ENCODE measurements at places on chromosomes 4 and X.

DNA sequence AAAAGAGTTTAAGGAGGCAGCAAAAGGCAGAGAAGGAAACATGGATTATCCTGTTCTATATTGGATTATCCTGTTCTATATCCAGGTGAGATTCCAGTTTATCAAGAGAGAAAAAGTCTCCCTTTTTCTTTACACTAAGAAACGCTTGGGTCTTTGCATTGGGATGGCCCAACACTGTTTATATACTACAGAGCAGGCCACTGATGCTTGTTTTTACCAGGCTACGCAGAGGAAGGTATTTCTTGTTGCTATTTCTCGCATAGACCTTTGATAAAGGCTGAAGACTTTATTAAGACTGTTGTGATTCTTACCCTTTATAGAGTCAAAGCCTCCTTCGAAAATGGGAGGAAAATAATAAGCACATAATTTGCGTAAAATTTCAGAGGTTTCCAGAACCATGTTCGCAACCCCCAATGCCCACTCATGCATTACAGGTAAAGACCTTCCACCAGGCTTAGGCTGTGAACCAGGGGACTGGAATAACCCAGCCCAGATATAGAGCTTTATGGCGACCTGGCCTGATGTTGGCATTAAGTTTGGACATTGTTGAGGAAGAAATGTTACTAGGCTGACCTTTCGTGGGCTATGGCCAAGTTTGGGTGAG lies 218.3 kb downstream of the PTTG2 start:
- DNase-seq, result no peak

DNA sequence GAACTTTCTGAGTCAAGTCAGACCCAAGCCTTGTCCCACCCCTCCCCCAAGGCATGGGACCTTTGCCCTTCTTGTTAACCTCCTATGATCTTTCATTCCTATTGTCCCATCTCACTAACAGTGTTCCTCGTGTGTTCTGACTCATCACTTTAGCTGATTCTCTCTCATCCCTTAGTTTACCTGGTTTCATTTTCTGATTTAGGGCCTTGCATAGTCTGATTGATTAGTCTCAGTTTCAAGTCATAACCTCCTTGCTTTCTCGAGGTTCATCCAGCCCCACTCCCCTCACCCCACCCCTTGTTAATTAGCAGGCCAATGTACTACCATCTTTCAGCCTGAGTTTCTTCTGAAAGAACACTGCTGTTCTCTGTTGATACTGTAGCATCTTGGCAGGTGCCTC lies 517.4 kb downstream of the RPA4 start:
- DNase-seq, result no peak

DNA sequence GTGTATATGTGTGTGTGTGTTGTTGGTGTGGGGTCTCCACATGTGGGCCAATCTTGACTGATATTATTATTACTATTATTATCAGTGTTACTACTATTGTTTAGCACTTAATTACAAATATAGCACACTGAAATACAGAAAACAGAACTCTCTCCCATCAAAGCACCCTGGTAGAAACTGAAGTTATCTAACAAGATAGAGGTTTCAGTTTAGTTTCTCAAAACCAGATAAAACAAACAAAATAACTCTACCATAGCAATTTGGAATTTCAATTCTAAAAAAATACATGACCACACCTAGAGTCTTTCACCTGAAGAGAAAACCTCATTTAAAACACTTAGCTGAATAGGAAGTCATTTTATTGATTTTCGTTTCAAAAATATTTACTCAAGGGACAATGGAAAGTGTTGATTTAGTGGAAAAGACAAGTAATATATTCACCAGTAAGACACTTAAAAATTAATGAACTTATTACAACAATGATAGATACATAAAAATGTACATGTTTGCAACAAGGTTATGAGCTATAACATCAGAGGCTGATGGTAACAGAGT lies 252.3 kb downstream of the PDHA2 start:
- DNase-seq, result no peak

- DNase-seq, result no peak
These were observed 1.6 kb upstream of the AP1S2 start for GRCh38 chrX:15856222-15856587.

DNA sequence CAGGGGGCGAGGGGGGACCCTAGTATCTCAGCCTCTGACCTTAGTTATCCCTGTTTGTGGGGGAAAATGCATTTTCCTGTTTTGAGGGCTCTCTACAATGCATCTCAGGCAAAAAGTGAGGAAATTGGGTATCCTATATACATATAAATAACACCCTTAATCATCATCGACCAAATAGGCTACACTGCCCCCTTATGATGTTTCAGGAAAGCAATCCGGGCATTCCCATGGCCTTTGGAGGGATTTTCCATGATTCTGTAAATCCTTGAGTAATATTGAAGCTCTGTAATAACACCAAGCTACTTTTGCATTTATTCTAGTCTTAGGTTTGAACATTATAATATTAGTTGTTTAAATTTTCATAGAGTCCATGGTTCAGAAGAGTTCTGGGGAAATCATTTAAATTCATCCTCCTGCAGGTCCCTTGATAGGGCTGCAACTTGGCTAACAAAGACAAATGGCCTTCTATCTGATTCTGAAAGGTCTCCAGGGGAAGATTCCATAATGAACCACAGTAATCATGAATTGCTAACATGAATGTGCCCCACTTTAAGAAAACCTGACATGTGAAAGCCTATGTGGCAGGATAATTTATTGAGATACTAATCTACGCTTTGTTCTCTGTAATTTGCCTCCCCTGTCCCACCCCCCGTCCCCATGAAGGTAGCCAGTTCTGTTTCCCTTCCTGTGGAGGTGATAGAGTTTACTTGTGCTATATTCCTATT lies 91.5 kb upstream of the SCOC start:
- DNase-seq, result no peak

- no peak for DNase-seq
These were observed 422.6 kb upstream of the TENM3 start for GRCh38 chr4:181820553-181820952.

DNA sequence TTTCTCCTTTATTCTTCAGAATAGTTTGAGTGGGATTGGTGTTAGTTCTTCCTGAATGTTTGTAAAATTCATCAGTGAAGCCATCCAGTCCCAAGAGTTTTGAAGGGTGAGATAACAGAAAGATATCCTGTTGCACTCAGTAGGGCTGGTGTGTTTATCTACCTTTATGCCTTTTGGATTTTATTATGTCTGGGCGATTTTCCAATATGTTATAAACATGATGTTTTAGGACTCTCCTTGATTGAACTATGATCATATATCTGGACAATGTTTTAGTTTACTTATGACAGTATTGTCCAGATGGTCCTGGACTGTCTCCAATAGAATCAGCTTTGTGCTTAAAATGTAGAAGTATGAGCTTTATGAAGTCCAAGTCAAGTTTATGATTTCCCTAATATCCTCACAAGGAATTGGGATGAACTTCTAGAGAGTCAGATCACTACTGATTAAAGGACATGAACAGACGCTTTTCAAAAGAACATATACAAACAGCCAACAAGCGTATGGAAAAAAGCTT lies 77.6 kb upstream of the ITM2A start:
- no peak for DNase-seq

GRCh38 chrX:45801554-45801953 lies 600.9 kb upstream of the DIPK2B start:
- DNase-seq, result no peak

DNA sequence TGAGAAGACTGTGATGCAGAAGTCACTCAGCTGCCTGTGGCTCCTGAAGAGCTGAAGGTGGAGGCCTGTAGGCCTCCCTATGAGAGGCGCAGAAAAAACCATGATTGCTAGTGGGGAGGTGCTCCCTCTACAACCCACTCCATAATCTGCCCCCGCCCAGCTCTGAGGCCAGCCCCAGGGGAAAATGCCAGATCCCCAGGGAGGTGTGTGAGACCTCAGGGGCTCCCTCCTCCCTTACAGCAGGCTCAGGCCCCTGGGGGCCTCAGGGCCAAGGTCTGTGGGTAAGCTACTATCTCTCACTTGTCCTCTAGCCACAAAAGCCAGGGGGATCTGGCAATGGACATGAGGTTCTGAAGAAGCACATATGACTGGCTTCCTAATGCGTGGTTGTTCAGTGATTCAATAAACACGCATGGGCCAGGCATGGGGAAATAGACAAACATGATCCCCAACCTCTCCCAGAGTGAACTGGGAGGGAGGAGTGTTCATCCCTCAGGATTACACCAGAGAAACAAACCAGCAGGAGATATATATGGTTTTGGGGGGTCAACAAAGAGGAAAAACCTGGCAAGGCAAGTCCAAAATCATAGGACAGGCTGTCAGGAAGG lies 51.0 kb upstream of the MTM1 start:
- DNase-seq, result no peak

DNA sequence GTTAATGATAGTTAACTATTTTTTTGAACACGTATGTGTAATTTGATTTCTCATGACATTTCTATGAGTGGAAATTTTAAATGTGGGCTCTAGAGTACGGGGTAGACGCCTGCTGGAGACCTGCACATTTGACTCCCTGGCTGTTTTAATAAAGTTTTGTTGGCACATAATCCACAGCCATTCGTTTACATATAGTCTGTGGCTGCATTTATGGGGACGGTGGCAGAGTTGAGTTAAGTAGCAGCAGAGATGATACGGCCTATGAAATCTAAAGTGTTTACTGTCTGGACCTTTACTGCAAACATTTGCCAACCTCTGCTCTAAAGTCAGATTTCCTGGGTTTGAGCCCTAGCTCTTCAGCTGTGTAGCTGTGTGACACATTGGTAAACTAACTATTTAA lies 118.8 kb downstream of the CHRNA9 start:
- no peak for DNase-seq

DNA sequence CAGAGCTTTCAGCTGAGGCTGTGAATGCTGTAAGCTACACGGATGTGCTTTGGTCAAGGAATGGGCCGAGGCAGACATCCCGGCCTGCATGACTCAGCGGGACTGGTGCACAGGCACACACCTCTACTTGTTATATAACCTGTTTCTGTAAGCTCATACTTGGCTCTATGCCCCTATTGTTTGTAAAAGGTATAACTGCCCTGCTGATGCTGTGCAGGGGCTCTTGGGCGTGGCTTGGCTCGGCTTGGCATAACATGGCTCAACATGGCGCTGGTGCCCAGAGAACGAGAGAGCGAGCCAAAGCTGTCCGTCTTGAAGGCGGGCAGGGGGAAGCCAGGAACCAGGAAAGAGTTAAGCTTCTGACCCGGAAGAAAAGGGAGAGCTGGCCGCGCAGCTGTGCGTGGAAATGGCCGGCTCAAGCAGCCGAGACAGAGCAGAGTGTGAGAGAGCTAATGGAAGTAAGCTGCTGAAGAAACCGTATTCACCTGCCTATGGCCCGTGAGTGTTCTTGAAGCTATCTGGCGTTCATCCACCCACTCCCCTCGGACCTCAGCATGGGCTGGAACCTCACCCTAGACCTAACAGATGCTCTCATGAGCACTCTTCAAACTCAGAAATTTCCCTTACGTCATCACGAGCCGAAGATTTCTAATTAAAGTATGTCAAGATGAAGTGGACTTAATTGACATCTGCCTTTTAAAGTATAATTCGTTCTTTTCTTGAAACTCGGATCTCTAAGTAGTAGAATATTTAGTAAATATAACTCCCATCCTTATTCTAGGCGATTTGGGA lies 286.3 kb upstream of the AGA start:
- no peak for DNase-seq

GRCh38 chrX:17822351-17822750 lies 38.7 kb downstream of the RAI2 start:
- no peak for DNase-seq

GRCh38 chr4:66252291-66252690 lies 582.0 kb upstream of the EPHA5 start:
- DNase-seq, result no peak

- DNase-seq, result no peak
These were observed 24.9 kb downstream of the STAG2 start for GRCh38 chrX:123986377-123986776.

- DNase-seq, result no peak
These were observed 9.7 kb upstream of the TSR2 start for GRCh38 chrX:54430519-54430918.

DNA sequence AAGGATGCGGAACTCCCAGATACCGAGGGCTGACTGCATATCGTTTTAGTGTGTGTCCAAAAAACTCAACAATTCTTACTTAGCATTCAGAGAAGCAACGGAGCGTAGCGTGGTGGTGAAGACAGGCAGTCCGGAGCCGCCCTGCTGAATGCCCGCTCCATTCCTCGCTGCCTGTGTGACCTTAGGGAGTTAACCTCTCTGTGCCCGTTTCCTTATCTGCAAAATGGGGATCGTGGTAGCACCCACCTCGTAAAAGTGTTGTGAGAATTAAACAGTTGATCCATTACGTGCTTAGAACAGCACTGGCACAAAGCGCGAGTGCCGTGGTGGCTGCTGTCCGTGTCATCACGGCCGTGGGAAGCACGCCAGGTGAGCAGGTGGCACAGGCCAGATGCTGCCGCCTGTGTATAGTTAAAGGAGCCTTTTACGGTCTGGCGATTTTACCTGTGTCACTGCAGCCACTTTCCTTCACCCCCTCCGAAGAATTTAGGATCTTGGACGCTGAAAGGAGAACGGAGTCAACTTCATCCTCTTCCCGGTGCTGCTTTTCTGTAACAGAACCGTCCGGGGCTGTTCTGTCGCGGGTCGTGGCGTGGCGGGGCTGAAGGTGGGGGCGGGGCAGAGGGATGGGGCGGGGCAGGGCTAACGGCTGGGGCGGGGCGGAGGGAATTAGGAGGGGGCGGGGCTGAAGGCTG lies 885 bp downstream of the CCDC110 start:
- no peak for DNase-seq

- peak; percentile 4 for DNase-seq
These were observed 35.4 kb downstream of the FUNDC1 start for GRCh38 chrX:44507292-44507691.

- DNase-seq, result no peak
These were observed 131.8 kb downstream of the BMPR1B start for GRCh38 chr4:94889523-94889922.

- no peak for DNase-seq
These were observed 391.8 kb upstream of the EPHA5 start for GRCh38 chr4:66062044-66062443.

GRCh38 chr4:35500812-35501211 lies 743.5 kb downstream of the ARAP2 start:
- no peak for DNase-seq

GRCh38 chr4:161411901-161412300 lies 751.9 kb downstream of the FSTL5 start:
- no peak for DNase-seq

- no peak for DNase-seq
These were observed 82.4 kb upstream of the RBPJ start for GRCh38 chr4:26238426-26238777.

GRCh38 chrX:40748977-40749376 lies 13.6 kb upstream of the MED14 start:
- DNase-seq, result no peak
